ENCODE measurements at places on chromosomes 6 and 20. TPM values are rescaled to one million over a fixed set of nuclear protein-coding genes. Genes with fewer than 3 reads are reported as not detected.

The RAET1L gene
- not detected for total RNA-seq

The BNIP5 gene
- not detected for total RNA-seq

The ELOVL5 gene
- 103 TPM for total RNA-seq

The MOG gene
- total RNA-seq: not detected

All from pericardium fibroblast (primary cell).